ENCODE measurements at places on chromosomes 5 and 9.

- DNase-seq: no peak
These were observed 148.3 kb upstream of the GHR start for GRCh38 chr5:42274913-42275312.

- no peak for DNase-seq
These were observed 575.2 kb upstream of the WWC1 start for GRCh38 chr5:167716126-167716775.

DNA sequence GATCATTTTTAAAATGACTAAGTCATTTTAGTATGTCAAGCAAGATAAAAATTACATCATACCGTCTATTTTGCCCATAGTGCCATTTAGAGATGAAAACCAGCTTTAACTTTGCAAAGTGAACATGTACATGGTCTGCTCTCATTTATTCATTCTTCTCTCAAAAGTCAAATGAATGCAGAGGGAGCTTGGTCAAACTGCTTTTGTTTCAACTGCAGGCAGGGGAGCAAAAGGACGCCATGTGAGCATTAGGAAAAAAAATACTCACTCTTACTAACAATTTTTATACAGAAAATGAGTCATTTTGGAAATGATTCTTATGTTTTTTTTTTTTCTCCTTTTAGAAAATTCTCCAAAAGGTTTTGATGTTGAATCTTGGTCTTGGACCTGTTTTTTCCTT, 15.7 kb downstream of the SCGB3A1 start:
- DNase-seq: no peak

- no peak for DNase-seq
These were observed 131.5 kb downstream of the AGTPBP1 start for GRCh38 chr9:85610074-85610860.

DNA sequence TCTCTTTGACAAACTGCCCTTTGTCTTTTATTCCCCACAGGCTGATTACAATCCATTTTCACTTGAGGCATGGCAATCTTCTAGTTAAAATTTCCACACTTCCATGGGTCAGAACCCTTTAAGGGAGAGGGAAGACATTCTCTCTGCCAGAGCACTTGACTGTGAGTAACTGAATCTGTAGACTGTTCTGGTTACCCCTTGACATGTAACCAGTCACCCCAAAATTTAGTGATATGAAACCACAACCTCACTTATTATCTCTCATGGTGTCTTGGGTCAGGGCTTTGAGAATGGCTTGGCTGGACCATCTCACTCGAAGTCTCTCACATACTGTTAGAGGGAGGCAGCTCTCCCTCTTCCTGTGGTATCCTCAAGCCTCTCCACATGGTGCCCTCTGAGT, 14.0 kb downstream of the ITGA2 start:
- no peak for DNase-seq

DNA sequence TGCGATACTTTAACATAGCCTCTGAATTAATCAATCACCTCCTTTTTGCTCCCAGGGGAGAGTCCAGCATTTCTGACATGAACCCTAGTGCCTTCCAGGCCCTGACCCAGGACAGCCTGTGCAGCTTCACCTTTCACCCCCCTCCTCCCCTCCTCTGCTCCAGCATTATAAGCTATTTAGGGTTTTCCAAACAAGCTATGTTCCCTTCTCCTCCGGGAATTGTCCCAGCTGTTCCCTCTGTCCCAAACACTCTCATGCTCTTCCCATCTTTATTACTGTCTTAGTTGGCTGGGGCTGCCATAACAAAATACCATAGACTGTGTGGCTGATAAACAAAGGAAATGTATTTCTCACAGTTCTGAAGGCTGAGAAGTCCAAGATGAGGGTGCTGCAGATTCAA, 161.5 kb downstream of the EBF1 start:
- DNase-seq: no peak

DNA sequence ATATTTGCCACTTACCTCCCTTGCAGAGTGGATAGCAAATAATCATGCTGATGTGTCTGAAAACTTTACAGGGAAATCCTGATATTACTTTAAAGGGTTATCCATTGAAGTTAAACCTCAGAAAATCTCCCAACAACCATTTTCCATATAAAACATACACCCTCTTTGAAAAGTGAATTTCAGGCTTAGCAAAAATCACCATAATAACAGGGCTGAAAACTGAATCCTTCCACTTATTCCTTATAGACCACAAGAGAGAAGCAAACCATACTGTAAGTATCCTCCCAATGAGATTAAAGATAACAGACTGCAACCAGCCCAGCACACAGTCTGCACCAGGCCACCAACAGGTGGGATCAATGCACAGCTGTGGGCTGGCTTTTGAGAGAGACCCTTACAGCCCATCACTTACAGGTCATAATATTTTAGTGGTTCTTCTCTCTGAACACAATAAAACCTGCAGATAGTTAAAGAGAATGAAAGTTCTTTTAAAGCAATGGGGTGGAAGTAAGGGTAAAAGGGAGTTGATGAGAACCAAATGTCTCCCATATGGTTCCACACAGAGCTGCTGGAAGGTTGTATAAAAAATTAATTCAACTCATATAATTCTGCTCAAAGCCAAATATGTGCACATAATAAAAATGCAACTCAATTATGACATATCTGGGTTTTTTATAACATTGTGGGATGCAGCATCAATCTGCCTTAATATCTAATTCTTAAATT, 376.2 kb upstream of the GRAMD2B start:
- no peak for DNase-seq

- peak; percentile 57 for DNase-seq
These were observed 560 bp downstream of the DOCK2 start for GRCh38 chr5:169637549-169638121.

DNA sequence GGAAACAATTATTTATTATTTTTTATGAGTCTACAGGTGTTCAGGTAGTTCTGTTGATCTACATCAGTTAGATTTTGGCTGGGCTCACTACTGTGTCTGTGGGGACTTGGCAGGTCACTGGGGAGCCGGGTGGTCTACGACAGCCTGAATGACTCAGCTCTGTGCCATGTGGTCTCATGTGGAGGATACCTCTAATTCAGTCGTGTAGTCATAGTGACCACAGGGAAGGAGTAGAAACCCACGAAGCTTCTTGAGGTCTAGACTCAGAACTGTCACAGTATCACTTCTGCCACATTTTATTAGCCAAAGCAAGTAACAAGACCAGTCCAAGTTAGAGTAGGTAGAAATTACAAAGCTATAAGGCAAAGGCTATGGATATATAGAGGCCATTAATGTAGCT, 64.7 kb upstream of the GRAMD2B start:
- DNase-seq: no peak

GRCh38 chr9:3008091-3008490, 164.2 kb upstream of the PUM3 start:
- DNase-seq: no peak

DNA sequence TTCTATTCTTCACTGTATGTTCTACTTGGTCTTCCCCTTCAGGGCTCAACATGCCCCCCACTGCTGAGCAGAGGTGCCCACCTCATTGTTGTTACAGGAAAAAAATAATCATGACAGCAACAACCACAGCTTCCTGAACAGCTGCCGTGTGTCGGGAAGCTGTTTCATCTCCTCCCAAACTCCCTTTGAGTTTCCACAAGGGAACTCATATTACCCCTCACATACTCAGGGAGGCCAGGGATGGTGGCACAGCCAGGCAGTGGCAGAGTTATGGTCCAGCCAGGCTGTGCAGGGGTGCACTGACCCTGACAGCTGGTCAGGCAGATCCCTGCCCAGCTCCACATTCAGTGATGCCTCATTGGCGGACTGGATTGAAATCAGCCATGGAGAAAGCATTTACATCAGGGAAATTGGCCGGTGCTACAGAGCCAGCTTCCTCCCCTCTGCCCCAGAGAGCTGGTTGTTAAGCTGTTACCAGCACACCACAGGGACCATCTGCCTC, 37.3 kb downstream of the SARDH start:
- no peak for DNase-seq
